ENCODE measurements at places on chromosomes 2 and 18.

- DNase-seq = no peak
Observed at GRCh38 chr2:67321588-67321903, 75.6 kb upstream of the ETAA1 start.

DNA sequence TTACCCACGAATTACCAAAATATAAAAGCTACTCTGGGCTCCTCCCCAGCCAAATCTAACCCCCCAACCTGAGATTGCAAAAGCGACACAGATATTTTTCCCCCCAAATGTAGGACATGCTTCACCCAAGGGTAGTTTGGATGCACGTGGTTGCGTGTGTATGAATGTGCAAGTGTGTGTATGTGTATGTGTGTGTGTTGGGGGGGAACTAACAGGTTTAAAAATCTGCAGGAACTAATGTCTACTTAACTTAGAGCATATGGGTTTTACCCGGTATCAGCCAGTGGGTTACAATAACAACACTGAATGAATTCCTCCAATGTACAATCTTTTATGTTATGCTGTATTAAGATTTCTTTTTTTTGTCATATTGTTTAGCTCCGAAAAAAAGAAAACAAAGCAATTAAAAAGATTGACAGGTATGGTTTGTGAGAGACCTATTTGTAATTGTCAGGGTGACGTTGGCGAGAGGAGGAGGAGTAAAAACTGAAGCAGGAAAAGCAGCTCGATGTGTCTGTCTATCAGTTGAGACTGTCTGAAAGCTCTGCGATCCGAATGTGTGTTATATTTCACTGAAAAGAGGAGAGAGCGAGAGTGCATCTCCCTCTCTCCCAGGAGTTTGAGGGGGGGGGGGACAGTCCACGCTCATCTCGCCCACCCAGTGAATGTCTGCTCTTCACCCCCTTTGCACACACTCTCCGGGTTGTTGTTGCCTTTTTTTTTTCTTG lies at the start of gene TSHZ1:
TSHZ1 (plus strand) TSS at position 524 of the 728 bp plus-strand sequence. CDS start 1,080 bp downstream, outside the sequence.
- peak; percentile 43 for DNase-seq

DNA sequence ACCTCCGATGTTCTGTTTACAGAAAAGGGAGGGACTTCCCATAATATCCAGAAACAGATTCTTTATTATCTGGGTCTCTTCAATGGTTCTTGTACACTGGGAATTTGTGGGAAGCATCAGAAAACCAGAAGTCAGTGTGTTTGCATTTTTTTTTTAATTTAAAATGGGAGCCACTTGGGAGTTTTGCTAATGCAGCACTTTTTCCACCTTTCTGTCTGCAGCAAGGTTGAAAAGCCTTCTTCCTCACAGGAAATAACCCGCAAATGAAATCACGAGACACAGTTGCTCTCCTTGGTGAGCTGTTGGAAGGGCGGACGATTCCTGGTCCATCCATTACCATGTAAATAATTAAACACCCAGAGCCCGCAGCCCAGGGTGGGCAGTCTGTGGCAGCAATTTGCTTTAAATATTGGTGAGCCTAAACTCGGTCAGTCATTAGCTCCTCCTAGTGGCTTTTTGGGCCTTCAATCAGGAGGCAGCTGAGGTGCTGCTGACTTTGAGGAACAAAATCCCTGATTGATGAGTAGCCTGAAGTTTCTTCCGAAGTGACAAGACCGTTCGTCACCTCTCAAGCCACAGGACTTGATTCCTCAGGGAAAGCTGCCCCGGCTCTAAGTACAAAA lies 471.5 kb downstream of the EPHA4 start:
- DNase-seq = no peak

DNA sequence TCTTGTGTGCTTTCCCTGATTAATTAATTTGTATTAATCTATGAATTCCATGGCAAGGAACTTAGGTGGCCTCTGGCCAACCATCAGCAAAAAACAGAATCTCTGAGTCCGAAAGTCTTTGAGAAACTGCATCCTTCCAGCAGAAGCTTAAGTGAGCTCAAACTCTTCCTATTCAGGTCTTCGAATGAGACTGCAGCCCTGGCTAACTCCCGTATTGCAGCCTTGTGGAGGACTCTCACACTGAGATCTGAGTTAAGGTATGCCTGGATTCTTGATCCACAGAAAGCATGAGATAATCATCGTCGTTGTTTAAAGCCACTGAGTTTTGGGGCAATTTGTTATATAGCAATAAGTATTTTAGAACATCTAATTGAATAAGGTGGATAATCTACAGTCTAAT lies 1143.9 kb upstream of the NXPH2 start:
- DNase-seq = no peak

GRCh38 chr2:216119986-216120385 lies 10.8 kb downstream of the XRCC5 start:
- no peak for DNase-seq

- no peak for DNase-seq
Observed at GRCh38 chr2:186976329-186976728, 127.4 kb upstream of the ZSWIM2 start.

DNA sequence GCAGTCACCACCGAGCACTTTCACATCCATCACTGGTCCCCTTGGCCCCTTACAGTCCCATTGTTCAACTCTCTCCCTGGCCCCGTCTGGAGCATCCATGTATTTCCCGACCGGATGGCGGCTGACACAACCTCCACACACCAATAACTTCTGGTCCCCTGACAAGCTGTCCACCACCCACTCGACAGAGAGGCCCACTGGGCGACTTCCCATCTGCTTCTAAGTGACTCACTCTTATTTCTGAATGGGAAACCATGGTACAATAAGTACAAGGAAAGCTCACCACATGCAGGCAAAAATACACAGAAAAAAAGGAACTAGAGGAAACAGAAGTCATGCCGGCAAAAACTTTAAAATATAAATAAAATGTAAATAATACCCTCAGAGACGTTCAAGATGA lies 82.9 kb upstream of the RAB12 start:
- DNase-seq = no peak

DNA sequence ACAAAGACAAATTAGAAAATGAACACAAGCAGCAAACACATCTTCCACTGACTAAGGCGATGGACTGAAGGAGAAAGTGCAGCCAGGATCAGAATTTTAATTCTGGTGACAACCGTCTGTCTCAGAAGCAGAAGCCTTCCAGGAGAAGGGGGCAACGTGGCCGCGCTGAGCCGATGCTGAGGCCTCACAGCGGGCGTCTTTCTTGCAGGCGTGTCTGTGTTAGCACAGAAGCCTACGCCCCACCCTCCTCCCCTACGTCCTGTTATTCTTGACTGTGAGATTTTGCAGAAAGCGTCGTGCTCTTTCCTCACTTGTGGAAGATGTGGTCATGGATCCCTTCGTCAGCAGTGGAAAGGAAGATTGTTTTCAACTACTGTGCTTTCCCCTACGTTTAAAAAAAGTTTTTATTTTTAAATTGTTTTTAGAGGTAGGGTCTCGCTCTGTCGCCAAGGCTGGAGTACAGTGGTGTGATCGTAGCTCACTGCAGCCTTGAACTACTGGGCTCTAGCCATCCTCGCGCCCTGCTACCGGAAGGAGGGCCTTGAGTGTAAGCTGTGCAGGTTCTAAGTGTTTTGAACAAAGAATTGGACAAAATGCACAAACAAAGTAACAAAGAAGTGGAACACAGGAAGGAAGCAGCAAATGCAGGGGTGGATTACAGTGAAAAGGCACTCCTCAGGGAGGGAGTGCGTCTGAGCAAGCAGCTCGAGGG lies 422.0 kb downstream of the GALR1 start:
- DNase-seq = no peak

GRCh38 chr2:61419129-61419528 lies 51.8 kb downstream of the USP34 start:
- no peak for DNase-seq

GRCh38 chr2:107325981-107326786 lies 440.2 kb upstream of the ST6GAL2 start:
- no peak for DNase-seq

DNA sequence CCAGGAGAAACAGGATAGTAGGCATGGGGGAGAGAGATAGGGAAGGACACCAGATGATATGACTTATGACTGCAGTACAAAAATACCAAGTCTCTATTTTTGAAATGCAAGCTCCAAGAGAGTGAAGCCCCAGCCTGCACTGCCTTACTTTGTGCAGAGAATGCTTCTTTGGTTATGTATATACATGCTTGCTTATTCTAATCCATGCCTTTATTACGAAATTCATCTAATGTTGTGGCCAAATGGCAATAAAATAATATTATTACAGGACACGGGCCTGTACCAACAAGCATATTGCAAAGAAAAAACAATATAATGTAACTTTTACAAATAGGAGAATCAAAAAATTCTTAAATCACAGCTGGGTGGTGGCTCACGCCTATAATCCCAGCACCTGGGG lies 110.8 kb downstream of the BCL11A start:
- DNase-seq = no peak

- DNase-seq = no peak
Observed at GRCh38 chr2:232697807-232698110, 628 bp downstream of the GIGYF2 start.

GRCh38 chr2:214077727-214078126 lies 333.1 kb upstream of the VWC2L start:
- no peak for DNase-seq

DNA sequence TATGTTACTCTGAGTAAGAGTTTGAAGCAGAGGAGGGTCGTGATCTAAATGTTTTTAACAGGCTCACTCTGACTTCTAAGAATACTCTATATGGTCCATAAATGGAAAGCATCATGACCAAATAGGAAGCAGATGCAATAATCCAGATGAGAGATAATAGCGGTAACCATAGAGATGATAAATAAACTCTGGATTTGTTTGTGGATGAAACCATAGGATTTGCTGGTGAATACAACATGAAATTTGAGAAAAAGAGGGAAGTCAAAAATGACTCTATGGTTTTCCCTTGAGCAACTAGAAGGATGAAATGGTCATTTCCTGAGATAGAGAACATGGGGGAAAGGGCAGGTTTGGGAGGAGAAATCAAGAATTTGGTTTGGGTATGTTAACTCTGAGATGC lies 3.9 kb downstream of the HEATR5B start:
- DNase-seq = no peak

DNA sequence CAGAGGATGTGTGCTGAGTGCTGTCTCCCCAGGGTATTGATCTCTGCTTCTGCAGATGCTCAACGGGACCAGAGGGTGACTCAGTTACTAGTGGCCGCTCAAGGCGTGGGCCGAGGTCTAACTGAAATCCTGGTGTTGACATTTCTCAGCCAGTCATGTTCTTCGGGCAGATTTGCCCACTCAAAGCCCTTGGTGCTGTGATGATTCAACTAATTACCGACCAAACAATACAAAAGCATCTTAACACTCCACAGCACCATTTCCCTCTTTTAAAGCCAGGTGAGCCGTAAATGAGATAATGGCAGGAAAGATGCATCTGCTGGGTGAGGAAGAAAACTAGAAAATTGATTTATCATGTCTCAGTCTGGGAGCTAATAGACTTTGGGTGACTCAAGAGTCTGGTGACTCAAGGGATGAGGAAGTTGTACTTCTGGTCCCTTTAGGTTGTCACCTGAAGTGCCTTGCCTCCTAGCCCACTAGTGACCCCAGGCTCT lies 32.7 kb upstream of the PRLH start:
- no peak for DNase-seq

GRCh38 chr2:23772056-23772455 lies 154.9 kb downstream of the ATAD2B start:
- DNase-seq = no peak

DNA sequence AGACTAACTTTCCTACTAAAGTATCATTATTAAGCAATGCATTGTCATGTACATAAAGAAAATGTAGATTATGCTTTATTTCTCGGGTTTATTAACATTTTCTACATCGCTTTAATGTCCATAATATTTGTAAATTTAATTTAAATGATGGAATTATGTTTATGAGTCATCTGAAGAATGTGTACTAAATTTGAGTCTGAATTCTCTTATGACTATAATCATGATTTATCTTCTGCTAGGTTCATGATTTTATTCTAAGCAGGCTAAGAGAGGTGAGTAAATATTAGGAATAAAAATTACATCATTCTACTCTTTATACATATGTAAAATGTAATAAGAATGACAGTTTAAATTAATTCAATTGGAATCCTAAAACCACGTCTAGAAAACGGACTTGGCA lies 206.3 kb upstream of the NOL4 start:
- no peak for DNase-seq

- peak; percentile 71 for DNase-seq
Observed at GRCh38 chr18:58541789-58542425, 87.0 kb downstream of the ALPK2 start.

DNA sequence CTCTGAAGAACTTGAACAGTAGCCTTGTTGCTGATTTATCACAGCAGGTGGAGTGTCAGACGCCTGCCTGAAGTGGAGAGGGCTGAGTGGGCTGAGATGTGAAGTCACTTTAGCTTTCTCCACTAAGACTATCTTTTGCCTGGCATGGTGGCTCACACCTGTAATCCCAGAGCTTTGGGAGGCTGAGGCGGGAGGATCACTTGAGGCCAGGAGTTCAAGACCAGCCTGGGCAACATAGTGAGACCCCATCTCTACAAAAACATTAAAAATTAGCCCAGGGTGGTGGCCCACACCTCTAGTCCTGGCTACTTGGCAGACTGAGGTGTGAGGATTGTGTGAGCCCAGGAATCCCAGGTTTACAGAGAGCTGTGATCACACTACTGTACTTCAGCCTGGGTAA lies 60.6 kb upstream of the TTC39C start:
- no peak for DNase-seq

GRCh38 chr2:74824679-74825078 lies 9.2 kb upstream of the HK2 start:
- DNase-seq = no peak

DNA sequence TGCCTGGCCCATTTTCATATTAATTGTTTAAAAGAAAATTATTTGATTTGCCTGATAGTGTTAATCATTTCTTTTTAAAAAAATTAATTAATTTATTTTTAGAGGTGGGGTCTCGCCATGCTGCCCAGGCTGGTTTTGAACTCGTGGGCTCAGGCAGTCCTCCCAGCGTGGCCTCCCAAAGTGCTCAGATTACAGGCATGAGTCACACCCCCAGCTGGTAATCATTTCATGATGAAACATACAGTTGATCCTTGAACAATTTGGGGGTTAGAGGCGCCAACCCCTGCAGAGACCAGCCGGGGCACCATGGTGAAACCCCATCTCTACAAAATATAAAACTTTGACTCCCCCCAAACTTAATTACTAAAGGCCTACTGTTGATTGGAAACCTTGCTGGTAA lies 7.9 kb downstream of the GPN1 start:
- DNase-seq = no peak

DNA sequence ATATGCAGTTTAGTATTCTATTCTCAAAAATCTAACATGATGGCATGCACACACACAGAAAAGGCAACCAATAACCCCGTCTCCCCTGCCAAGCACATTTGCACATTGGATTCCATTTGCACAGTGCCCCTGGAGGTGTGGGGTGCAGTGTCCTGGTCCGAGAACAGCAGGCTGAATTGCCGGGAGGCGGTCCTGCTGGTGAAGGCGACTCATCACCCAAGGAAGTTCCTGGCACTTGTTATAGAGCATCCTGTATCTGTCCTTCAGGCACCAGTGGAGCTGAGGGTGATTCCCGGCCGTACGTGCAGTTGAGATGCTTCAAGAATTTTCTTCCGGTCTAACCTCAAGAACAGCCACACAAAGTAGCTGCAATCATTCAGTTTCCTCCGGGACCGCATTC lies 73.0 kb upstream of the RAB12 start:
- no peak for DNase-seq
